ENCODE measurements at places on chromosomes 5 and 9.

- DNase-seq: no peak
Measured at GRCh38 chr5:44402084-44402483, 12.9 kb upstream of the FGF10 start.

GRCh38 chr9:104177676-104178075, 83.6 kb downstream of the SMC2 start:
- DNase-seq: no peak

GRCh38 chr5:119373449-119373858, 17.6 kb downstream of the TNFAIP8 start:
- DNase-seq: no peak

GRCh38 chr5:145925353-145925752, 11.0 kb upstream of the SH3RF2 start:
- no peak for DNase-seq

DNA sequence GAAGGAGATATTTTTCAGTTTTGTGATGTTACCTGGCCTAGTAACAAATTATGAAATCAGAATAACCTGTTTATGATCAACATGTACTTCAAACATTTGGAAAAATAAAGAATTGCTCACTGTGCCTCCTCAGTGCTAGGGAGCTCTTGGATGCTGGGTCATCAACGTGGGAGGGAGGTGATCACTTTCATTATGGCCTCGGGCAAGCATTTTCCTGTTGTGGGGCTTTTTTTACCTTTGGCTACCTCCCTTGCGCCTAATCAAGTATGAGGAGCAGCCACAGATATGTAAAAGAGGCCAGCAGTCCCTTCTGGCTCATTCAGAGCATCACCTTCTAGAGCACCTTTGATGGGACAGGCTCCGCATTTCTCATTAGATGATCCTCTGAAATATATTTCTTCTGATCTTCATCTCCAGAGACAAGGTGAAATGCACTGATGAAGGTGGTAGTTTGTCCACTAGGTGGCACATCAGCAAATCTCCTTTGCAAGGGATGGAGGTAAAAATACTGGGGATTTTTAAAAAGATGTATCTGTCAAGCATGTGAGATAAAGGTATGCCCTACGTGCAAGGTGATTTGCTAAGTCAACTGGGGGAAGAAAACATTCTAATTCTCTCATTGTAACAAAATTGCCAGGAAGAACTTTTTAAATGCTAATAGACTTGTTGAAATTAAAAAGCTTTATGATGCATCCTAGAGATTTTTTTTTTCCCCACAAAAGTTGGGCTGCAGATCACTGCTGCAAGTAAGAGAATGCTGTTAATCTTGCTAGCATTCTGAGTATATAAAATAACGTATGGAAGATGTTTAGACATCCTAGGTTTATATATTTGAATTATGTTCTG, 218.2 kb downstream of the MAST4 start:
- DNase-seq: no peak

- no peak for DNase-seq
Measured at GRCh38 chr9:14271093-14271673, 42.8 kb downstream of the NFIB start.

GRCh38 chr5:65009207-65009606, 240.5 kb downstream of the CWC27 start:
- DNase-seq: no peak

DNA sequence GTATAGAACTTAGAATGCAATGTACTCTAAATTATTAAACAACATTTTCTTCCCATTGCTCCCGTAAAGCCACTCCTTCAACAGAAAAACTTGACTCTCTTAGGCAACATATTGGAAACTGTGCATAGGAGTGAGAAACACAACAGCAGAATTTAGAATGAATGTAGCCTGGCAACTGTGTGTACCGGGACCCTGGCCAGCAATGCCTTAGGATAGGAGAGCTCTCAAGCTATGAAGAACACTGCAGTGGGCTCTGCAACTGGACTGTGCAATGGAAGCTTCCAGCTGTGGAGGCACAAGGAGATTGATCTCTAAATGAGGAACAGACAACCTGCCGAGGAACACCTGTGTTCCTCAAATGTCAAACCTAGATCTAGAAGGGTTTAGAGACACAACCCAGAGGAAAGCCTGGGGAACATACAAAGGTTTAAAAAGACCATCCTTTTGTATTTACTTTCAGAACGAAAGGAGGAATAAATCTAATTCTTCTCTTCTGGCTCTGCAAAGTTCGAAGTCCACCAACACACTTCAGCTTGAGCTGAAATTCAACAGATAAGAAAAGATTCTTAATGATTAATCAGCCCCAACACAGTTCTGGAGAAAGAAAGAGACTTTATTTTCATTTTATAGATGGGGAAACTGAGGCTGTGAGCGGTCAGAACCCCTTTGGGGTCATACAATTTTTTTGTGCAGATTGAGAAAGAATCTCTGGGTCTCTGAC, 51.5 kb upstream of the ARL15 start:
- no peak for DNase-seq

DNA sequence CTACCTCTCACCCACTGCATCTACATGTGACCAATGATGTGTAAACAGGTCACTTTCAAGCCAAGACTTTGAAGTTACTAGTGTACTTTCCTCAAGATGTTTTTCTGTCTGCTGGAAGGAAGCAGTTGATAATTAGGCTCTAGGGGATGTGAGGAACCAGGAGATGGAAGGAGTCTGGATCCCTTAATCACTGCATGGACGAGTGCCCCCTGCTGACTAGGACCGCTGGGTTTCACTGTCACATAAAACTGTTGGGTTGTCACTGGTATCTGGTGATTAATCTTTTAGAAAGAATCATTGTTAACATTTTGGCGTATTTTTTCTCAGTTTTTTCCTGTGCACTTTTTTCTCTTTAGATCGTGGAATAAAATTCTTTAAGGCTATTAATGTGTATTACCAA, 79.5 kb downstream of the SREK1 start:
- no peak for DNase-seq

DNA sequence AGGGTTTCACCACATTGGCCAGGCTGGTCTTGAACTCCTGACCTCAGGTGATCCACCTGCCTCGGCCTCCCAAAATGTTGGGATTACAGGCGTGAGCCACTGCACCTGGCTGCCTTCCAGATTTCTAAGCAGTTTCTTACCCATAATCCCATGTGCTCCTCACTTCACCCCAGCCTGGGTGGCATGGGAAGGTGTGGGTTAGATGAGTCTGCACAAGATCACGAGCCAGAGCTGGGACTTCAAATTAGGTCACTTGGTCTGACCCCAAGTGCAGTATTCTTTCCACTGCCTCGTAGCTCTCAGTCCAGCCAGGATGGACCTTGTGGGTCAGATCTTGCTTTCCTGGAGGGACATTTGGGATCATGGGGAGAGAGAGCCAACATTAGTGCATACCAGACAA, 37.5 kb upstream of the STRBP start:
- DNase-seq: no peak

- no peak for DNase-seq
Measured at GRCh38 chr5:73160239-73160671, 12.7 kb upstream of the TMEM174 start.

DNA sequence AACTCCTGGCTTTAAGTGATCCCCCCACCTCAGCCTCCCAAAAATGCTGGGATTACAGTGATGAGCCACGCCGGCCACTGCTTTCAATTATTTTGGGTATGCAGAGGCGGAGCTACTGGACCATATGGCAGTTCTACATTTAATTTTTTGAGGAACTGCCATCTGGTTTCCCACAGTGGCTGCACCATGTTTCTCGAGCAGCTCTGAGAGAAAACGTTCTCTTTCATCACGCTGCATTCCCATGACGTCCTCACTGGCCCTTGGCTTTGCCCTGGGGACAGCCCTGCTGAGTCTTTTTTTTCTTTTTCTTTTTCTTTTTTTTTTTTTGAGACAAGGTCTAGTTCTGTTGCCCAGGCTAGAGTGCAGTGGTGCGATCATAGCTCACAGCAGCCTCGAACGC, 35.5 kb upstream of the GRHPR start:
- no peak for DNase-seq

- no peak for DNase-seq
Measured at GRCh38 chr5:141701360-141702119, 19.5 kb upstream of the ARAP3 start.

- DNase-seq: no peak
Measured at GRCh38 chr9:98804083-98804482, 3.4 kb upstream of the GALNT12 start.

GRCh38 chr5:157471709-157472108, 11.7 kb downstream of the NIPAL4 start:
- no peak for DNase-seq

GRCh38 chr9:96009223-96009602, 133.7 kb downstream of the ERCC6L2 start:
- no peak for DNase-seq

- no peak for DNase-seq
Measured at GRCh38 chr9:86356871-86357866, 3.0 kb upstream of the TUT7 start.

- DNase-seq: no peak
Measured at GRCh38 chr9:127742435-127743088, 7.5 kb upstream of the TOR2A start.

DNA sequence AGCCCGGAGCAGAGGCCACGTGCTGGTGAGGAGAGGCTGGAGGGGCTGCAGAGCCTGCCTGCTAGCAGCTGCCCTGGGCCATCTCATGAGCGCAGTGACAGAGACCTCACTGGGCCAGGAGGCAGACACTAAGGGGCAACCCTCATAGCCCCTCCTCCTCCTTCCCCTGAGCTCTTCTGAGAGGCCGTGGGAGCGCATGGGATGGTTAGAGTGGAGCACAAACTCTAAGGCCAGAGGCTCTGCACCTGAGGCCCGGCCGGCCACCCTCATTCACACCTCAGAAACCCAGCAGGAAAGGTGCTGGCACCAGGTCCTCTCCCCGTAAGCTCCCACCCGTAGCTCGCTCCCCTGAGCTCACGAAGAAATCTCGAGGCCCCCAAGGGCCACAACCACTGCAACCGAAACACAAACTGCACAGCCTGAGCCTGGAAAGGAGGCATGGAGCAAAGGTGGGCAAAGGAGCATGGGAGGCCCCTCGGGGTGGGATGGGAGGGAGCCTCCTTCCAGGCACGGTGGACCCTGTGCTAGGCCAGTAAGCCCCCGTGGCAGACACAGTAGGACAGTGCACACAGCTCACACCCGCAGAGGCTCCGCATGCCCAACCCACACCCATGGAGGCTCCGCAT, 17.7 kb downstream of the CAMSAP1 start:
- no peak for DNase-seq

DNA sequence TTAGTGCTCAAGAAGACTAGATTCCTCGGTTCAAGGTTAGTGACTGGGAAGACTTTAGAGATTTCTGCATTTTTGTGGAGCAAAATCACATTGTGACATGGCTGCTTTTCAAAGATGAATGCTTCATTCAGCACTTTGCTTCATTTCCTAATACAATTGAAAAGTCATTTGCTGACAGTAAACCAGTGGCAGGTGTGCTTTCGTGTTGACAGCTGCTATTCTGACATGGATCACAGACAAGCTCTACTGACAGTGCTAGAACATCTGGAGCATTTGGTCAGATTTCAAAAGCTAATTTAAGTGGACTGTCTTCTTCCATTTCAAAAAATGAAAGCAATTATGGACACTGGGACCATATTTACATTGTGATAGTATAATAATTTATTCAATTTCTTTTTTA, 1060.1 kb downstream of the PTPRD start:
- DNase-seq: no peak

GRCh38 chr5:135462304-135462703, 10.2 kb upstream of the TIFAB start:
- DNase-seq: no peak

- no peak for DNase-seq
Measured at GRCh38 chr5:34450338-34450737, 205.8 kb upstream of the RAI14 start.

DNA sequence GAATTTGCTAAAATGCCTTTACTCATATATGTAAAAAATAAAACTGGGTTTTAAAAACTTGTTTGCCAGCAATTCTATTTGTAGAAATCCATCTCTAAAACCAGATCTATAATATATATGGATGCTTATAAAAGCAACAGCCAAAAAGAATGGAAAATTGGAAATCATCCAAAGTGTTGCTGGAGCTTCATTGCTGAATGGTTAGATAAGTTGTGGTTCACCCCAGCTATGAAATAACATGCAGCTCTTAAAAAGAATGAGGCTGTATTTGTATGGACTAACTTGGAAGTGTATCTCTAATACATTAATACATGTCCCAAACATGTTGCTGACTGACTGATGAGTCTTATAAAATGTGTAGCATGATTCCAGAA, 76.2 kb downstream of the STK10 start:
- DNase-seq: no peak

- DNase-seq: no peak
Measured at GRCh38 chr9:89022902-89023301, 31.6 kb downstream of the S1PR3 start.
